ENCODE measurements at places on chromosomes 16 and 17.

- no peak for DNase-seq
Observed at GRCh38 chr17:77916264-77916663, 42.2 kb upstream of the TNRC6C start.

DNA sequence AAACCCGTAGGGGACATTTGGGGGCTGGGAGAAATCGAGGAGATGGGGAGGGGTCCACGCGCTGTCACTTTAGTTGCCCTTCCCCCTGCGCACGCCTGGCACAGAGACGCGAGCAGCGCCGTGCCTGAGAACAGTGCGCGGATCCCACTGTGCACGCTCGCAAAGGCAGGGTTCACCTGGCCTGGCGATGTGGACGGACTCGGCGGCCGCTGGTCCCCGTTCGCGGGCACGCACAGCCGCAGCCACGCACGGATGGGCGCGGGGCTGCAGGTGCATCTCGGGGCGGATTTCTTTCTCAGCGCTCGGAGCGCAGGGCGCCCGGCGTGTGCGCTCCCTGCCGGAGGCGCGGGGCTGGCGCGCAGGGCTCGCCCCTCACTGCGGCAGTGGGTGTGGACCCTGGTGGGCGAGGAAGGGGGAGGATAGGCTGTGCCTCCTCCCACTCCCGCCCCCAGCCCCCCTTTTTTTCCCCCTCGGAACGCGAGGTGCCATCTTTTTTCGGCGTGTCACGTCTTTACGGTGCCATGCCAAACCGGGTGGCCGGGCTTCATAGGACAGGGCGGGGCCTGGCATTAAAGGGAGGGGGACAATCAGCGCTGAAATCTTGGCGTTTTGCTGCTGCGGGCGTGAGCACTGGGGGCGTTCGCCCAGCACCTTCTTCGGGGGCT, 1.1 kb downstream of the MAPT start:
- no peak for DNase-seq

- DNase-seq: no peak
Observed at GRCh38 chr16:138049-138417, 440 bp downstream of the NPRL3 start.

- DNase-seq: no peak
Observed at GRCh38 chr17:41126412-41126811, 2.4 kb upstream of the KRTAP4-12 start.

DNA sequence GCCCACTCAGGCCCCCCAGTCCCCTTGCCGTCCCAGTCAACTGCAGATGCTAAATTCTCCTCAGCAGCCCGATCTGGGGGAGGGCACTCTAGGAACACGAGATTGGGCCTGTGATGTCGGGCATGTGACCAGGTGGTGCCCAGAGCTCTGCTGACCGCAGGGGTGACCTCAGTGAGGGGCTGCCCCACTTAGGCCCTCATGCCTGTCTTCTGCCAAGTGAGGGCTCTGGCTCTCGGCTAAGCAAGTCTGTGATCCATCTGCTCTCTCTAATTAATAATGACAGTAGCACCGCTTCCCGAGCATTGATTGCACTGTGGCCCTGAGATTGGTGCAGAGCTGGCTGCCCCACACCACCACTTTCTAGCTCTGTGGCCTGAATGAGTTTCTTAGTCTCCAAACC, 138.8 kb downstream of the MRM1 start:
- DNase-seq: no peak

DNA sequence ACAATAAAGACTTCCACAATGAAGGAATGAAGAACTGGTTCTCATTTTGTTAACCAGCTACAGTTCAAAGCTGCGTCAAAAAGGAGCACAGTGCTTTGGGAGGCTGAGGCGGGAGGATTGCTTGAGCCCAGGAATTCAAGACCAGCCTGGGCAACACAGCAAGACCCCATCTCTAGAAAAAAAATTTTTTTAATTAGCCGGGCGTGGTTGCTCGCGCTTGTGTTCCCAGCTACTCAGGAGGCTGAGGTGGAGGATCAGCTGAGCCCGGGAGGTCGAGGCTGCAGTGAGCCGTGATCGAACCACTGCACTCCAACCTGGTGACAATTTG, 764 bp upstream of the SLC6A4 start:
- no peak for DNase-seq

DNA sequence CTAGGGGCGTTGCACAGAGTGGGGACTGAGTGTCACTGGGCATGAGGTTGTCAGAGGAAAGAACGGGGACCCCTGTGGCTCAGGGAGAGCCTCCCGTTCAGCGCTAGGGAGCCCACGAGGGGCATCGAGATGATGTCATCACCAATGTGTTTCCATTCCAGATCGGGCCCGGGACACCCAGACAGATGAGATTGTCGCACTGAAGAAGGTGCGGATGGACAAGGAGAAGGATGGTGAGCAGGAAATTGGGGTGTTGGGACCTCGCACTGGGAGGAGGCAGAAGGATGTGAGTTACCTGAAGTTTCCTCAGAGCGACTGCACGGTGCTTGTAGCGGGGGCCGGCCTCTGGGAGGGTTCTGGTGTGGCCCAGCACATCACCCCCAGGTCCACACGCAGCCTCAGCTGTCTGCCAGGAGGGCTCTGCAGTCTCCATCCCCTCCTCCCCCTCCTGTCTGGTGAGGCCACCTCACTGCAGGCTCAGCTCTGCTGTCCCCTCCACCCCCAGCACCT, 4.0 kb downstream of the CDK10 start:
- DNase-seq: no peak

DNA sequence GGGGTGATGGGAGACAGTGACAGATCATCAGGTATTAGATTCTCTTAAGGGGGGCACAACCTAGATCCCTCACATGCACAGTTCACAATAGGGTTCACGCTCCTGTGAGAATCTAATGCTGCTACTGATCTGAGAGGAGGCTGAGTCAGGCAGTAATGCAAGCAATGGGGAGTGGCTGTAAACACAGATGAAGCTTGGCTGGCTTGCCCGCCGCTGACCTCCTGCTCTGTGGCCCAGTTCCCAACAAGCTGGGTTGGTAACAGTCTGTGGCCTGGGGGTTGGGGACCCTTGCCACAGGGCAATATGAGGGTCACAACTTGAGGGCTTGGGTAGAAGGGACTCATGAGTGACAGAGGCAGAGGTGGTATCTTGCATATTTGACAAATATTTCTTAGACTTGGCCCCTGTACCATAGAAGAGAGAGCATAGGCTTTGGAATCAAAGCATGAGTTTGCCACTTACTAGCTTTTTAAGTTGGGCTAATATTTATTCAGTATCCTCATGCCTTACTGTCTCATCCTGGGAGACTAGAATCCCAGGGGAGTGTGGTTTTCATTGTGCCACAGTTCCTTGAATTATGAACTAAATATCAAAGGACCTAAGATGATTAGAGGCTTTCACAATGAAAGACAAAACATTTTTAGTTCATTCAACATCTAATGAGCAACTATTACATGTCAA, 133.4 kb downstream of the SPACA3 start:
- no peak for DNase-seq

GRCh38 chr16:68577352-68577853, 38.3 kb downstream of the ZFP90 start:
- DNase-seq: no peak

DNA sequence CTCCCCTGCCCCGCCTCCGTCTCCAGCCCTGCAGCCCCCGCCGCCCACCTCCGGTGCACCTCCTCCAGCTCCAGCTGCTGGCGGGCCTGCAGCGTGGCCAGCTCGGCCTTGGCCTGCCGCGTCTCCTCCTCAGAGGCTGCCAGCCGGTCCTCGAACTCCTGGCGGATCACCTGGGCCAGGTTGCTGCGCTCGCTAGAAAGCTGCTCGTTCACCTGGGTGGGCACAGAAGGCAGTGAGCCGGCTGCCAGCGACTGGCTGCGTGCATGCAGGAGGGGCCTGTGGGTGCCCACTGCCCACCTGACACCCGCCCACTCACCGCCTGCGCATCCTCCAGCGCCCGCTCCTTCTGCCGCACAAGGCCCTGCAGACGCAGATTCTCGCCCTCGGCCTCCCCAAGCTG, 24.6 kb upstream of the AATK start:
- no peak for DNase-seq

DNA sequence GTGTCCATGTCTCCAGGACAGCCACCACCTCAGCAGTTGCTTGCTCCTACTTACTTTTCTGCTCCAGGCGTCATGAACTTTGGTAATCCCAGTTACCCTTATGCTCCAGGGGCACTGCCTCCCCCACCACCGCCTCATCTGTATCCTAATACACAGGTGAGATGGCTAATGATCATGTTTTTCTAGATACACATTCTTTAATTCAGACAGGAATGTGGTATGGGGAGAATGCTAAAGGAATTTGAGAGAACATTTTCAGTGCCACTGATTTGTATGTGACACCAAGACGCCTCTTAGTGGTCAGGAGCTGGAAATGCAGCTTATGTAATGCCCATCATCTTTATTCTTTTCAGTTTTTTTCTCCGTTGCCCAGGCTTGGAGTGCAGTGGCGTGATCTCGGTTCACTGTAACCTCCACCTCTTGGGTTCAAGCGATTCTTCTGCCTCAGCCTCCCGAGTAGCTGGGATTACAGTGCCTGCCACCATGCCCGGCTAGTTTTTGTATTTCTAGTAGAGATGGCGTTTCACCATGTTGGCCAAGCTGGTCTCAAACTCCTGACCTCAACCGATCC, 8.9 kb upstream of the RAPGEFL1 start:
- peak; percentile 58 for DNase-seq

DNA sequence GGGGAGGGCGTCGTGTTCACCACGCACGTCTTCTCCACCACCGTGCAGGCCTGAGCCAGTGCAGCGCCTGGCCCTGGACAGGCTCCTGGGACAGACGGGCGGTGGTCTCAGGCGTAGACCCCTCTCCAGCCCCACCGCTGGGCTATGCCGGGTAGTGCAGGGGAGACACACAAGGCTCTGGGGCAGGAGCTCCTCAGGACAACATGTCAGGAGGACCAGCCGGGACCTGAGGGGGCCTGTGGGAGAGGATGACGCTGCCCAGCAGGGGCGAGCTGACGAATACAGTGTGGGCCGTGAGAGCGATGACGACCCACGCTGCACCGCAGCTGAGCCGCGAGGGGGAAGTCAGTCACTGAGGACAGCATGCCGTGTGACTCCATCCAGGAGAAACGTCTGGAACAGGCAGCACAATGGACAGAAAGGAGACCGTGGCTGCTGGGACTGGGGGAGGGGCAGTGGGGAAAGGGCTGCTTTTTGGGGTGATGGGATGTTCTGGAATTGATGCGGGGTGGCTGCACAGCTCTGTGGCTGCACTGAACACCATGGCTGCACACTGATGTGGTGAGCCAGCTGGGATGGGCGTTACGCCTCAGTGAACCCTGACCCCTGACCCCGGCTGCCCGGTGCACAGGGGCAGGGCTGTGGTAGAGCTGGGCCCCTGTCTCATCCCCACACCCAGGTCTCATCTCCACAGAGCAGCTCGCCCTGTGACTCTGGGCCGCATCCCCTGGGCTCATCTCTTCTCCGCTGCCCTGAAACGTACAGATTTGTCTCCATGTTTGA, 20.2 kb downstream of the DNASE1 start:
- DNase-seq: no peak

DNA sequence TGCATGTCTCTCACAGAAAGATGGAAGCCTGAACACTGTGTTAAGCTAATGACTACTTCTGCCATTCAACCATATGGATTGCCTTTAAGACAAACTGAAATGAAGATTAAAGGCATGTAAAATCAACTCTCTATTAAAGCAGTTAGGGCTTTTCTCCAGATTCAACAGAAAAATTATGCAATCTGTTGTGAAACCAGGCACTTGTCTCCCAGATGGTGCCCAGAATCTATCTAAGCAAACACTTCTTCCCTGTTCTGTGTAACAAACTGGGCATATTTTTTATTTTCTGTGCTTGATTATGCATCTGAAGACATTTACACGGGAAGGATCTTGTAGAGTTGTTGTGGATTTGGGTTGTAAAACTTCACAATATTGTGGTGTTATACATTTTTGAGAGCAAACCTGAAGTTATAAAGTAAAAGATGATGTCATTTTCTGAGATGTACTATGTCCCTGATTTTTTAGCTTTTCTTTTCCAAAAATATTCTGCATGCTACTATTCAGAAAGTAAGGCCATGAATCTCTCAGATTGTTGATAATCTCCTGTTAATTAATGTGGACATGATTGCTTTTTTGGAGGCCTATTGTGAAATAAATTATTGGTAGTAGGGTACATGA, 1550.3 kb downstream of the CDH8 start:
- DNase-seq: no peak

DNA sequence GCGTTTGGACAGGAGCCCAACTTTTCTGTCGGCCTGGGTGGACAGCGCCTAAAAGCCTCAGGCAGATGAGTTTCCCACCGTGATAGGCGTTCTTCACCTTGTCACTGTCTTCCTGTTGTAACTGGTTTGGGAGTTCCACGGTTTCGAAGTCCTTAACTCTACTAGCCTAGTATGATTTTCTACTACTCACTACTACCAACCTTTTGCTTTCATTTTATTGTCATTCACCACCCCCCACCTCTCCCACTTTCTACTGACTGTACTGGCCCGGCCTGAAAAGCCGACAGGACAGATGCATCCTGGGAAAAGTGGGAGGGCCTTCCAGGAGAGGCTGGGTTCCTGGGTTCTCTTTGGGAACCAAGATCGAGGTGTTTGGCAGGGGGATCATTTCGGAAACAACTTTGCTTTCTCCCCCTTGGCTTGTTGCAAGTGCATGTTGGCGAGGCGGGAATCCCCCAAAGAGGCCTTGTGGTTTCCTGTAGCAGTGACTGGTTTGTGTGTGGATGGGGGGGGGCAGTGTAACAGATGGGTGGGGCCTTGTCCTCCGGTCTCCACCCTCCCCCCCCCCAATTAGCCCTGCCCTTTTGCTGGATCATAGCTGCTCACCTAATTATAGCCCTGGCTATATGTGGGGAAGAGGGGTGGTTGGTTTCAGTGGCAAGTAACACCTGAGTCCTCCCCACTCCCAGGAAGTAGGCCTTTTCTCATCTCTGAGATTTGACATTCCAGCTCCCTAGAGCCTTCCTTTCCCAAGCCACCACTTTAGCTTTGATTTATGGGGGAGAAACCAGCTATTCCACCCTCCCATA, 1.4 kb downstream of the EIF5A start:
- peak; percentile 85 for DNase-seq

DNA sequence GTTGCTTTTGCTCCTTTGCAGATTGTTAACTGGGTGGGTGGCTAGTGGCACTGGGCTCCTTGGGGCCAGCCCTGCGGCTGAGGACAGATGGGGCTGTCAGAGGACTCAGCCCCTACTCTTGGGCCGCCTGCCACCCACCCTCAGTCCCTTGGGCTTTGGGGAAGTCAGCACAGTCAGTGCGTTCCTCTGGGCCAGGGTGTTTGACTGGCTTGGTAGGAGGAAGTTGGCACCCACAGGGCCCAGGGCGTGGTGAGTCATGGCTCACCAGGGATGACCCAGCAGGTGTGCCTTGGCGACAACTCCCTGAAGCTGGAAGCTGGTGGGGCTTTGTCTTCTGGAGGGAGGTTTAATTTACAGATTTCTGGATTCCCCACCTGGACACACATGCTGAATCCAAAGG, 32.4 kb downstream of the HAPSTR1 start:
- peak; percentile 63 for DNase-seq

DNA sequence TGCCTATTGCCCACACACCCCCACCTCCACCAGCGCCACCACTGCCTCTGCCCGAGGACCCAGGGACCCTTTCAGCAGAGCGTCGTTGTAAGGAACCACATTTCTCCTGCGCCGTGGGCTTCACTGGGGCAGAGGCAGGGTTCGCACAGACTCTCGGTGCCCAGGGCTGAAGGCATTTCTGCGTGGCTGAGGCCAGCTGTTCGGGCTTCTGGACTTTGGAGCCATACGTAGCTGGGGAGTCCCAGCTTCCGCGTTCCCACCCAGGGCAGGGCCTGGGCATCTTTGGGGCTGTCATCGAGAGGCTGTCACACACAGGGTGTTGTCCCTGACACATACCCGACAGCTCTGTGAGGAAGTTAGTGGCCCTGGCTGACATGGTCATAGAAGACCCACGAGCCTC, 16.0 kb upstream of the SMIM5 start:
- DNase-seq: no peak
